GM04504 (cell line): ENCODE measurements at places on chromosomes 7 and 10.

- no peak for DNase-seq
These were observed 294.6 kb downstream of the SORCS3 start for GRCh38 chr10:104935656-104936055.

- no peak for DNase-seq
These were observed 146.0 kb downstream of the PDE1C start for GRCh38 chr7:31924251-31924650.

DNA sequence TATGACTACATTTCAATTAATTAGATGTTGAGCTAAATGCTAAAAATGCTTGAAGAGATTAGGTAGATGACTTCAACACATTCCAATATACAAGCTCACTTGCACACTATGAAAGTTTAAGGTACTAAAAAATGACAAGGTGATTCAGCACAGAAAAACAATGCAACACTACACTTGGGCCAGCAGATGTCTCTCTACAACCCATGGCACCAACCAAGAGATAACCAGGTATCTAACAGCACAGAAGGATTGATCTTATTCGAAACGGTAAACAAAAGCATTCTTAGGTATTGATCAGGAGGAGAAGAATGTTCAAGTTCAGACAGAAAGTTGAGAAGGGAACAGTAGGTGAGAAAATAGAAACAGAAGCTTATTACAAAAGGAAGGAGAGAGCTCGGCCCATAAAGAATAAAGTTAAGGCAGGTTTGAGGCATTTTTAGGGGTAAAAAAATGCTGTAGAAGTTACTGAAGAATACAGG, 248.2 kb upstream of the KLF14 start:
- no peak for DNase-seq

DNA sequence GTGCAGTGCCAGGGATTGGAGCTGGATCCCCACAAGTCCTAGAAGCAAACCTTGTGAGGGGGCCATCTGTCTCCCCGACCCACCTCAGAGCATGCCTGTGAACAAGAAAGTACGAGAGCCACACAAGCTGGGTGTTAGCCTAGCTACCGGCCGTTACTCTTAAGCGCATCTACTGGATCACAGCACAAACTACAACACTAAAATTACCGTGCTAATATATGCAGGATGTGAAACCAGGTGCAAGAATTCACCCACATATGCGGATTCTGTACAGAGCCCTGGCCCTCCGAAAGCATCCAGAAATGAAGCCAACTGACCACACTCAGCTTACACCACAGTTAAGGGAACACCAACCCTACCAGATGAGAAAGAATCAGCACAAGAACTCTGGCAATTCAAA, 16.0 kb upstream of the PRSS1 start:
- DNase-seq, result no peak

GRCh38 chr10:80664071-80664680, 126.5 kb downstream of the SH2D4B start:
- DNase-seq, result peak; percentile 8

DNA sequence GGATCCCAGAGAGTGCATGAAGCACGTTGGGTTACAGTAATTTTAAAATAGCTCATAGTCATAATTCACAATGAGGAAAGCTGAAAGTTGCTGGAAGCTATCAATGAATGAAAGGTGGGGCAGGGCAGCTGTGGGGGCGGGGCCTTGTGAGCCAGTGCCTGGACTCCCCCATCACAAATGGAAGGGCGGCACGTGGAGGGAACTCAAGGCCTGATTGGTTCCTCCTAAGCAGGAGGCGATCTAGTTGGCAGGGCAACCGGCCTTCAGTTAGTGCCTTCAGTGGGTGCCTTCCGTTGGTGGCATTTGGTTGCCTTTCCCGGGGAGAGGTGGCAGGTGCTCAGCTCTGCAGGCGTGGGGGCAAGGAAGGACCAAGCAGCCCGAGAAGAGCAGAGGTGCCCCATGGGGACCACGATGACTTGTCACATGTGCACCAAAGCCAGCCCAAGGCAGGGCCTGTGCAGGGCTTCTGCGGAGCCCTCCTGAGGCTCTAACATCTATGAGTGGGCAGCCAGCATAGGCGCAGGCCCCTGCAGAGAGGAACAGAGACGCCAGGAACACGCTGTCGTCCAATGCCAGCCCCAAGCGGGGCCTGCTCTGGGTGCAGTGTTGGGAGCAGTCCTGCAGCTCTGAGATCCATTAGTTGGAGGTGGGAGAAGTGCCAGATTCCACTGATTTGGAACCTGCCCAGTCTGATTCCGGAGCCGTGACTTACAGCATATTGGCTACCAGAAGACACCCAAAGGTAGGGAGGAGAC, 59.8 kb upstream of the PDSS1 start:
- DNase-seq, result no peak

DNA sequence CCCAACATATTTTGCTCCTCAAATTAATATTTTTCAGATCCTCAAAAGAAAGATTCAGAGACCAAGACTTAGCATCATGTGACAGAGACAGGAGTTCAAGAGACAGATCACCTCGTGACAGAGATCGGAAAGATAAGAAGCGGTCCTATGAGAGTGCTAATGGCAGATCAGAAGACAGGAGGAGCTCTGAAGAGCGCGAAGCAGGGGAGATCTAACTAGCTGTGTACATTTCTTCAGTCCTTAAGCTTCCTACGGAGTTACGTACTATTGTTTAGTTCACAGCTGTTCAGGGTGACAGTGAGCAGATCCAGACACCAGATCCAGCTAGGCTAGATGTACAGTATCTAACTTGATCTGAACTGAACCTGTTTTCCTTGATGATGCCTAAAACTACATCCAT, 61.3 kb downstream of the KLRG2 start:
- no peak for DNase-seq

DNA sequence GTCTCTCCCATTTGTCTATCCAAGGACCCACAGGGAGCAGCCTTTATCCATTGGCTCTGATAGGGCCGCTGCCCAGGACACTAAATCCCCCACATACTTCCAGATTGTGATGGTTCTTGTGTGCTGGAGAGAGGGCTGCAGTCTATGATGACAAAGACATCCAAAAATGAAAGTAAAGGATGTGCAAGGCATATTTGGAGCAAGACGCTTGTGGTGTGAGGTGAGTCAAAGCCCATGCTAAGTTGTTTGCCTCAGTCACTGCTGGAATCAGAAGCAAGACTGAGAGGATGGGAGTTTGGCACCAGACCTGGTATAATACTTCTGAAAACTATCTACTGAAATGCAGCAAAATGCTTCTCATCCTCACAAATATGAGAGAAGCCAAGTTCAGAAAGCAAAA, 22.7 kb downstream of the ZNF22 start:
- no peak for DNase-seq

- DNase-seq, result peak; percentile 72
These were observed 476.9 kb downstream of the KCNMA1 start for GRCh38 chr10:77160679-77161078.

GRCh38 chr10:80532571-80532970, 5.1 kb upstream of the SH2D4B start:
- DNase-seq, result no peak

GRCh38 chr10:71708301-71708703, 11.3 kb downstream of the C10orf105 start:
- DNase-seq, result no peak
